ENCODE measurements at places on chromosomes 2 and 18.

DNA sequence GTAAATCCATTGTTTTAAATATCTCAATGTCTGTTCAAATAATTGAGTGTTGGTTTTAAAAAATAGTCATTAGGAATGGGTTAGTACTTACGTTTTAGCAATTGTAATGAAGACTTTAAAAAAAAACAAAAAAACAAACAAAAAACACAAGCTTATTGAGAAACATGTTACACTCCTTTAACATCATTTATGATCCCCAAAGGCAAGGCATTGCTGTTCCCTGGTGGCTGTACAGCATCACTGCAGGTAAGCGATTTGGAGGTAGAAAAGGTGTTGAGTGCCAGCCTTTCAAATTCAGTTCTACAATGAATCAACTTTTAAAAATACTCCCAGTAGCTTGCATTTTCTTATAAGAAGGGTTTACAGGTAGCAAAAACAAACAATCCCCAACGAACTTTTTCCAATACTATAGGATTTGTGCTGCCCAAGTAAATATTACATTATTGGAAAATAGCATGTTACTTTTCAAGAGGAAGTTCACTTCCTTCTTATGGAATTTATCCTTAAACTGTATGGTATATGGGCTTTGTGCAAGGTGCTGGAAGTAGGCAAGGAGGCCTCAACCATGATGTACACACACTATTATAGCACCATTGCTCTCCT is 27.5 kb downstream of the CNRIP1 start:
- DNase-seq, result peak; percentile 81

GRCh38 chr18:48643262-48643661 is 104.4 kb downstream of the CTIF start:
- DNase-seq, result no peak

- no peak for DNase-seq
Observed at GRCh38 chr18:79317703-79318102, 78.0 kb upstream of the NFATC1 start.

GRCh38 chr18:75408554-75409506 is 18.7 kb downstream of the SMIM21 start:
- no peak for DNase-seq

DNA sequence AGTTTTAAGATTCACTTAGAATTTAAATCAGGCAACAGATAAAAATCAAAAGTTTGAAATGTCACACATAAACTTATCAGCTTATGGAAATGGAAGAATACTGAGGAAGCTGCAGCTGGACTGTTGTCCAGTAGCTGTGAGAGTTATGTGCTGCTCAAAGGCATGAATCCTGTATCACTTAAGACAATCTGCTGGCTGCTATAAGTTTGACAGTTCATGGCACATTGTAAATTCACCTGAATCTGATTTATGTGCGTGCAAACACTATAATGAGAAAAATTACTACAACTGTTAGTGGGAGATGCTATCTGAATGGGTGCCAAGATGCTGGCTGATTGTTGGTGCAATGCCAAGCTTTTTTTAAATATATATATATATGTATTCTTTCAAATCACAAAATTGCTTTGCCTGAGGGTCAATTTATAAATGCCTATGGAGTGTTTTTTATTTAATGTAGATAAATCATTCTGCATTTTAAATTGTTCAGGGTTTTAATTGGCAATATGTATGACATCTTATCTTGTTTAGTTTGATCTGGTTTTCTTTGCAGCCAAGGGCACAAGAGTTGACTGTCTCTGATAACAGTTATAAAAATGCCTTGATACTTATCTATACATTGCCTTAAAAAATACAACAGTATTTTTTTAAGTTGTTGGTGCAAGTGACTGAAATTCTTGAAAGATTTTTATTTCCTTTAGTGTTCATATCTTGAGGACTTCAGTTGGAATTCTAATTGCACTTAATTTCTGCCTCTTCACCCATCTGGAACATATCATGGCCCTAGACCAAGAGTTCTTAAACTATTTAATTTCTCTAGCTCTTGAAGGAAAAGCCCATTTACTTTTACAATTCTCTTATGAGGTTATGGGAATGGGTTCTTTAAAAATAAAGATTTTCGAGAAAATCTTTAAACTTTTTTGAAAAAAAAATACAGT is 48.7 kb downstream of the CAVIN2 start:
- no peak for DNase-seq

- DNase-seq, result no peak
Observed at GRCh38 chr2:215394102-215394805, 41.6 kb downstream of the FN1 start.

DNA sequence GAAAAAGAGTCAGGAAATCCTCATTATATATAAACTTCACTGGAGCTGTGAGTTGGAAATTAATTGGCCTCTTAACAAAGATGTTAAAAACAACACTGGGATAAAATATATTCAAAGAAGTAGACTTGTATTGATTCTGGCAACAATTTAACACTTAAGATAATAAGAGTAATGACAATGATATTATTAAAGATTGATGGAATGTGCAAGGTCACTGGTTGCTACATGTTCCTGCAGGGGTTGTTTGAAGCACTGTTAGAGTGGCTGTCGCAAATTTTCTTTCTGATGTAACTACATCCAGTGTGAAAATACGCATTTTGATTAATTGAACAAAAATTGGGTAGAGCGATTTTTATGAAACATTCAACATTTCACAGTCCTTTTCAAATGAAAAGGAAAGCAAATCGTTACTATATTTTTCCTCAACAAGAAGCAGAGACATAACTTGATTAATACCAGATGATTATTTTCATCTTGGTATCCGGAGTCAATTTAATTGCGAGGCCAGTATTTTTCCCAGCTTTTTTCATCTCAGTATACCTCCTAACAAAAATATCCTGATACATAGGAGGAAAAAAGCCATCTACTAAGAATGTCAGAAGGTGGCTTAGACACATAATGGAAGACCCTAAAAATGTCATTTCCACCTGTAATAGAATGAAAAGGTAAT is 6.1 kb downstream of the PTGR3 start:
- no peak for DNase-seq

GRCh38 chr18:3675446-3675845 is 225.5 kb downstream of the TGIF1 start:
- no peak for DNase-seq

GRCh38 chr2:53784436-53784835 is 2.3 kb downstream of the ASB3 start:
- no peak for DNase-seq

DNA sequence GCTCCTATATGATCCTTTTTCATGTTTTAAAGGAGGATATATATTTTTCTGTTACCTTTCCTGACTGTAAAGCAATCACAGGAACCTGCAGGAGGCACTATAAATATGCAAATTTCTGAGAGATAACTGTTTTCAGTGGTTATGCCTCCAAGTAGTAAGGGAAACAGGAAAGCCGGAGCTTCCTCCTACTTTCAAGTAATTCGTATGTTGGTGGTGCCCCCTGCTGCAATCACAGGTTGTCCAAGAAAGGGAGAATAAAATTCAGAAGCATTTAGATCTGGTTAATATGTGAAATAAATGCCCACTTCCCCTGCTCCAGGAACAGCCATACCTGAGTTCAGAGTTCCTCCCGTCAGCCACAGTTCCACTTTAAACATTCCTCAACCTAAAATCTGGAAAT is 12.0 kb upstream of the BCL11A start:
- peak; percentile 64 for DNase-seq

DNA sequence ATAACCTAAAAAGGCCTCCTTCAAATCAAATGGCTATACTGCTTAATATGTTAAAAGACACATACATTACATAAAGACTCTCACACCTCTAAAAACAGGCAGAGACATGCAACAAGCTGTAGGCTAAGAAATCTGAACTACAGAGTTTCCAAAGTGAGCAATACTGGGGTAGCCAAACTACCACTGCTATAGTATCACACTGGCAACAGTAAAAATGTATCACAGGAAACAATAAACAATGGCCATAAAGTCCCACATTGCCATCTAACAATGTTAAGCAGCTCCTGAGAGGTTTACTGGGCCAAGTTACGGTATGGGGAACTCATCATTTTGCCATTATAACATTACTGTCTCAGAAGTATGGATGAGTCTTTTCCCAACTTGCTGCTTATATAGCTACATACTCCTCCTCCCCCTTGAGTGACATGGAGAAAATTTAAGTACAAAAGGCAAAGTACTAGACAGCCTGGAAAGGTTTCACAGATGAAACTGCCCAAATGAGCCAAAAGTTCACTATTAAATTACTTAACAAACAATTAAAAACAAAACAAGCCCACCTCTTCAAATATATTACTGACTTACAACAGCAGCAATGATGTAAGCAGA is 50.3 kb downstream of the SS18 start:
- DNase-seq, result no peak

DNA sequence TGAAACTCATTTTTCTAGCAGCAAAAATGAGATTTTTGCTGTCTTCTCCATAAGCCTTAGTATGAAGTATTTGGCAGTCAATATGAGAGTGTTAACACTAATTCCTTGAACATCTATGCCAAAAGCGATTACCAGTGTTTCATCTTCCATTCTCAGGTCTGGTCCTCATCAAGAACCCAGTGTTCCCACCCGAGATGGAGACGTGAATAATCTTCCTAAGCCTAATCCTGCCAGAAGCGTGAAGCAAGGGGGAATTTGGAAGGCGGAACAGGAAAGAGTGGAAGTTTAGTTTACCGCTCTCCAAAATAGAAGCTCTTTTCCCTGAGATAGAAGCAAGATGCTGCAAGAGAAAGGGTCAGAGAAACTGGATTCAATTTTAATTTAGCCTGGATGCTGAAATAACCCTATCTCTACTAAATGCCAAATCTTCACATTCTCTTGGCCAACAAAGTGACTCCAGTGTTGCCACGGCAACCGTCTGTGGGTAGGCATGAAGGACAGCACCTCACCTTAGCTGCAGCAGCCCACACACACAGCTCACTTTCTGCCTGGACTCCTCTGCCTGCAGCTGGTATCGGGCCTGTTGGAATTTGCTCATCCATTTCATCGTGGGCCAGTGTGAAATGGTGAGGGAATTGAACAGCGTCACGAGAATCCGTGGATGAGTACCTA is 711.1 kb downstream of the CBLN2 start:
- no peak for DNase-seq

- DNase-seq, result no peak
Observed at GRCh38 chr2:137924019-137924418, 40.3 kb upstream of the HNMT start.

DNA sequence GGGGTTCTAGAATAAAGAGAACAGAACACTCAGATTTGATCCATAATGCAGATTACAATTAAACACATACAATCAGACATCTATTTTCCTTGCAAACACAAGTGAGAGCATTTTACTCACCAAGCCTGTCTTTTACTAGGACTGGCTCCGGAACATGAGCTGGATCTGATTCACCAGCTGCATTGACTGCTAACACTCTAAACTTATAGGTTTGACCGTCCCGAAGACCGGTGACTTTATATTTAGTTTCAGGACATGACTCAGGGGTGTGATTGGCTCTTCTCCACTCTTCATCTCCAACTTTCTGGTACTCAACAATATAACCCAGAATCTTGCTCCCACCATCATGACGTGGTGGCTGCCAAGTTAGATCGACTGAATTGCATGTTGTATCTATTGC is 112.4 kb downstream of the PLEKHA3 start:
- no peak for DNase-seq

DNA sequence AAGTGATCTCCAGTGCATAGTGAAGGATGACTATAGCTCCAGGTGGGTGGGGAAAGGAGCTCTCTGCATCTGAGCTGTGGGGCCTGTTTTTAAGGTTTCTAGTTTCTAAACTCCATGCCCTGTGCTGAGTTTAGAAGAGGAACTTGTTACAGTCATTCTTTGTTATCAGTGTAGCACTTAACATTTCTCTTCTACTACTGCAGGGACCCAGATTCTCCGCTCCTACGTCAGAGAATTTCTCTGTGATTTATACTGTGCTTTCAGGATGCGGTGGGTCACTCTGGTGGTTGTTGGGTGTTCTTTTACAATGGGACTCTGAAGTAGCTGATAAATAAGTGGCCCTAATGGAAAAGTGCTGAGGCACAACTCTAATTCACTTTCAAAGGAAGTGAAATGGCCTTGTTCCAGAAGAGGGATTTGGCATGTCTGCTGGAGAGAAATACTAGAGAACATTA is 122.0 kb downstream of the WDSUB1 start:
- DNase-seq, result no peak

Data from RPMI8226 (cell line).